Hematopoietic multipotent progenitor cell treated with erythropoietin and hydrocortisone succinate and interleukin-3 and kit ligand, for 8 days (in vitro differentiated cells): ENCODE measurements at places on chromosomes 12 and 14.

GRCh38 chr12:828726-829395, 76.5 kb downstream of the WNK1 start:
- no peak for DNase-seq

DNA sequence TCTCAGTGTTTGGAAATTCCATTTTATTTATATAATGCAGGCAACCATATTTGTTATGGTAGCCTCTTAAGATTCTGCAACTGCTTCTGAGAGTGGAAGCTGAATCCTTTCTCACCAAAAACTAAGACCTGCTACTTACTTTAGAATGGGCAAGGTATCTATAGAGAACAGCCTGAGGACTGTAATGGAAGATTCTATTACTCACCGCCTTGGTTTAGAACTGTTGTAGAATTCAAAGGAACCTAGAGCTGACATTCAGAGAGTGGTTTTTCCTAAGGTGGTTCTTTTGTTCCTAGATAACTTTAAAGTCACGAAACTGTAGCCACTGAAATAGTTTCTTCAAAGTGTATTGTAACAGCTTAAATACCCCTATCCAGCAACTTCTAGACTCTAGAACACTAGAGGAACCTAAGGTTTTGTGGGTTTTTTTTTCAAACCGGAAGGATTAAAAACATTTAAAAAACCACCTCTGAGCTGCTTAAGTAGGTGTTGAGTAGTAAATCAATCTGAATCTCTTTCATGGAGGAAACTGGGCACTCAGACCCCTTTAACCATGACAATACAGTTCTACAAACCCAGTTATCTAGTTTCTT, 4.2 kb downstream of the TDP1 start:
- DNase-seq: no peak

DNA sequence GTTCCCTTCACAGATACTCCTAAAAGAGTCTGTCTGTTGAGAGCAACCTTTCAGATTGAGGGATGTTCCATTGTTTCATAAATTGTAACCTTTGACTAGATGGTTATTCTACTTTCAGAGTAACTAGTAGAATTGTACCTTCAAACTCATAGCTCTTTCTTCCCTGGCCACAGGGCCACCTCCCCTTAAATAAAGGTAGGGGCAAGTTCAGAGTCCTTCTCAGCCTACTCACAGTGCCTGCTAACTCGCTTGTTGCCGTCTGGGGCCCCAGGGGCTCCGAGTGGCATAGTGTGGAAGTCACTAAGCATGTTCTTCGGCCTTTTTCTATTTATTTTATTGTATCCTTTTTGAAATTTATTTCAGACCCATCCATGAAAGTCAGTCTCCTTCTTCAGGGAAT, 250.4 kb downstream of the ALX1 start:
- no peak for DNase-seq

- no peak for DNase-seq
These were observed 52.8 kb downstream of the PTHLH start for GRCh38 chr12:27919671-27920235.

DNA sequence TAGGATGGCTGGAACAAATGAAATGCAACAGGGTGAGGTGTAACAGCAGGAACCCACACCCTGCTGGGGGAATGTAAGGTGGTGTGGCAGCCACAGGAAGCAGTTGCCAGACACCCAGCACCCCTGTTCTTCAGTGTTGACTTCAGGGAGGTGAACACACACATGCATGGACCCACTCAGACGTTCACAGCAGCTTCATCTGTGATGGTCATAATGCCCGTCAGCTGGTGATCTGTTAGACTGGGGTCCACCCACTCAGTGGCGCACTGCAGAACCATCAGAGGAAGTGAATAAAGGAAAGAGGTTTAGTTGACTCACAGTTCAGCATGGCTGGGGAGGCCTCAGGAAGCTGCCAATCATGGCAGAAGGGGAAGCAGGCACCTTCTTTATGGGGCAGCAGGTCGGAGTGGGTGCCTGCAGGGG, 22.7 kb upstream of the TEX22 start:
- DNase-seq: peak; percentile 11

DNA sequence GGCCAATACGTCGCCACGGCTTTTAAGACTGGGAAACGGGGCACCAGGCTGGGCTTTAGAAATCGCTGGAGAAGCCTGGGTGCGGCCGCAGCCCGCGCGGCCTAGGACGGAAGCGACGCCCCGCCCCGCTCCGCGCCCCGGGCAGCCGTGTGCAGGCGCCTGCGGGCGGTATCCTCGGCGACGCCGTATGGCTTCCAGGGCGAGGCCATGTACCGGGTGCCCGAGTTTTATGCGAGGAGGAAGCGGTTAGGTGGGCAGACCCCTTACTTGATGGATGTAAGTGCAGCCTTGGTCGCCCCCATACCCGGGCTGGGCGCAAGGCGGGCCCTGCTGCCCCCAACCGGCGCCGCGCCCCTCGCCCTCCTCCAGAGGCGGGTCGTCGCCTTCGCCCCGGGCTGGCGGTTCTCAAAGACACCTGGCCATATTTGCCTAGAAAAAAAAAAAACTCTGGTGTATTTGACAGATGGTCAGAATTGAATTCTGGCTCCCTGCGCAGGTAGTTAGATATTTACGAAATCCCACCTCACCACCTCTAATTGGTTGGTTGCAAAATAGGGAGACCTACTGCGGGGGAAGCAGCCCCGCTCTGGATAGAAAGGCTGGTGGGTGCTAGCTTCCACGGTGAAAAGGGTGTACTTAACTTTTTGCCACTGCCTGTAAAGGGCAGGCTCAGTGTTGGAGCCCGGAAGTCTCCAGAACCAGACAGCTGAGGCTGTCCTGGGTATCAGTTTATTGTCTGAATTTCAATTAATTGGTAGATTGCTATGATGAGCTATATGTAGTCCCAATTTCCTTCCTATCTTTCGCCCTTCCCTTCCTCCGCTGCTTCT, at the start of gene PPP1R36:
TSS of gene PPP1R36 (plus strand) at position 171 of the 830 bp plus-strand sequence. CDS start at position 208, 37 bp downstream.
- peak; percentile 48 for DNase-seq

DNA sequence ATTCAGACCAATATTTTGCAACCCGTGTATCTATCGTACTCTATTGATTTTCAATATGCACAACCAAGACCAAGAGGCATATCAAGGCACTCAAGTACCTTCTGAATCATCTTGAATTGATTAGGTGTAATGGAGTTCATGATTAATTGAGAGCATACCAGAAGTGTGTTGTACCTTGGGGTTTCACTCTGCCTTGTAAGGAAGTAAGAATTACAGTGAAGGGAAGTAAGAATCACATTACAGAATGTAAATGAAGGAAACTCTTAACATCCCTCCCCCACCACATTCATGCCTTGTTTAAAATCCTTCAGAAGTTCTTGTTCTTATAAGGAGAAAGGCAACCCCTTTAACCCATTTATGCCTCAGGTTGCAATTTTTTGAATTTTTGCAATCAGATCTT, 5.4 kb upstream of the MGAT4C start:
- no peak for DNase-seq

DNA sequence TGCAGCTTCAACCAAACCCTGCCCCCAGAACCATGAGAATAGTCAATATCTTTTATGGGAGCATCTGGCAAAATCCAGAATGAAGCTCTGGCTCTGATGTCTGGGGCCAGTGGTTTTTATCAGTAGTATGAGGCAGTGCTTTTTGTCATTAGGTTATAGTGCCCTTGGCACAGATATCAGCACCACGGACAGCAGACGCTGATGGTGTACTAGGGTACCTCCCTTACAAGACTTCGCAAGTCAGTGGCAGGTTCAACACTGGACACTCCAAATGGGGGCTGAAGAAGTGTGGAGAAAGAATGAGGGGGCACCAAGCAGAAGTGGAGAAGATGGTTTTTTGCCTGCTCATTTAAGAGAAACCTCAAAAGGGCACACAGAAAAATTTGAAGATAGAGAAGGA, 68.2 kb upstream of the E2F7 start:
- peak; percentile 49 for DNase-seq

DNA sequence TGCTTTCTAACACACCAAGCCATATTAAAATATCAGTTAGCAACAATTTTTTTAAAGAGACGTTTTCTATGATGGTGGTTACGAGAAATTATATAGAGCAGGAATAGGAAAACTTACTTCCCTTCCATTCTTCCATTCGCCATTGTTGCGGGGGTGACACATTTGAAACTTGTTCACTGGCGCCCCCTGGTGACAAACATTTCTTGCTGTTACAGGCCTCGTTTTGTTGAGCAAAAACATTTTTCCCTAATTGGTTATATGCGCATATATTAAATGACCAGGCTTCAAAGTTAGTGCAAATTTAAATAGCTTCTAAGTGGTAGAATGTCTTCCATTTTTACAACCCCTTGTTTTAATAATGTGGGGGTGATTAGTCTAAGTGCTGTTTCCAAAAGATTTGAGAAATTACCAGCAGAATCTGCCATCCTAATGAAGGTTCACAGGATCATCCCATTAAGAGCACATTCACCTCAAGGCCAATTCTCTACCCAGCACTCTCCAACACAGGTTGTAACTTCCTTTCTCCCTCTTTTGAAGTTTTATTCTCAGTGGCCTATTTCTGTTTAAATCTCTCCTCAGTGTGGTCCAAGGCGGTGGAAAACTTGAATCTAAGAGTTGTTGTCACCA, 1124.7 kb downstream of the FLRT2 start:
- DNase-seq: peak; percentile 71

DNA sequence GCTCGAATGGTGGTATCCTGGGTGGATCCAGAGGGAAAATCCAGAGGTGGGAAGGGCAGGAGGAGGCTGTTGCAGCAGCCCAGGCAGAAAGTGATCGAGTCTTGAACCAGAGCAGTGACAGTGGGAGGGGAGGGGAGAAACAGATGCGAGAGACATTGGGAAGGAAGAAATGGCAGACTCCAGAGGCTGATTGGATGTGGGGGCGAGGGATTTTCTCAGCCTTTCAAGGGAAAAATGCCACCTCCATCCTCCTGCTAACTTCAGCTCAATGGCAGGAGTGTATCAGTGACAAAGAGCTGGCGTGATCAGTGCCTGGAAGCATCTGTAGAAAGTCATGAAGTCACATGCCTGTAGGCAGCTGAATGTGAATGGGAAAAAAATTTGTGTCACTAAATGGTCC, 38.6 kb upstream of the NRXN3 start:
- DNase-seq: no peak

- DNase-seq: no peak
These were observed 404.3 kb downstream of the NPAS3 start for GRCh38 chr14:33343016-33343415.

- DNase-seq: no peak
These were observed 155.3 kb downstream of the PDE3A start for GRCh38 chr12:20523658-20524057.

- no peak for DNase-seq
These were observed 35.9 kb downstream of the CD9 start for GRCh38 chr12:6235906-6236640.

DNA sequence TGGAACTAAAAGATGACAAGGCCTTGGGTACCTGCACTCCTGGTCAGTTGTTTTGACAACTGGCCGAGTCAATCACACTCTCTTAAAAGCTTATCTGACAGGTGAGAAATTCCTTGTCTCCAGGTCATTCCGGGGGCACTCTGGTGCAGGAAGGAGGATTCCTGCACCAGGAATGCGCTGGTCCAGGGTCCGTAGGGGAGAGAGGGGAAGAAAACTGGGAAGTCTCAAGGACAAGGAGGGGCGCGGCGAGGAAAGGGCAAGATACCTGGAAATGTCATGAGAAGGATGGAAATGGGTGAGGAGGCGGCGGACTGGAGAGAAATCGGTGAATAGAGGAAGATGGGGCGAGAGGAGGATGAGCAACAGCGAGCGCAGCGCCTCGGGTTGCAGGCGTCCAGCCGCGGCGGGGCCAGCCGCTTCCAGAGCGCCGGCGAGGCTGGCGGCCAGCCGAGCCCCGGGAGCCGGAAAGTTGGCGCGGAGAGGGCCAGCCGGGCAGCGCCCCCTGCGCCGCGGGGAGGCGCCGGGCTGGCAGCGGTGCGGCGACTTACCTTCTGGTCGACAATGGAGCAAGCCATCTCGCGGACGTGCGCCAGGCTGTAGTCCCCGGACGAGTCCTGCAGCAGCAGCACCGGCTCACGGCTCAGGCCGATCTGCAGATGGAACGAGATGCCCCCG, 809 bp downstream of the PRKD1 start:
- DNase-seq: no peak

DNA sequence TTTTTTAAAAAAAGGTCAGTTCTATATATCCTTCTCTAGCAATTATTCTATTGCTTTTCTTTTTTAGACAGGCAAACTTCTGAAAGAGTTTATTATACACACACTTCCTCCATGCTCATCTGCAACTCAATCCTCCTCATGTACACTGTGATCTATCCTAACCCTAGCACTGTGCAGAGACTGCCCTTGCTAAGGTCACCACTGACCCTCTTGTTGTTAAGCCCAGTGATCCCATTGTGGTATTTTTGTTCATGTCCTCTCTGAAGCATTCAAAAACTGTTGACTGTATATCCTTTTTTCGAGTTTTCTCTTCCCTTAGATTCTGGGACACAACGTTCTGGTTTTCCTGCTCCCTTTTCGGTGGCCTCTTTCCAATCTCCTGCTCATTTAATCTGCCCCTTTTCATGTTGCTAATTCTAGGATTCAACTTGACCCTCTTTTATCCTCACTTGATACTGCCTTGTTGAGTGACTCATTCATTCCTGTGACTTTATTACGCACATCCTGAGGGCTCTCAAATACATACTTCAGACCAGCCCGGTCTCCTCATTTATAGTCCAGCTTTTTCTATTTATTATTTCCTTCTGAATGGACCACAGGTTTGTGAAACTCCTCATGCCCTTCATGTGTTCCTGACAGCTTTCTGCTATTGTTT, 53.9 kb upstream of the PTPRB start:
- DNase-seq: no peak

DNA sequence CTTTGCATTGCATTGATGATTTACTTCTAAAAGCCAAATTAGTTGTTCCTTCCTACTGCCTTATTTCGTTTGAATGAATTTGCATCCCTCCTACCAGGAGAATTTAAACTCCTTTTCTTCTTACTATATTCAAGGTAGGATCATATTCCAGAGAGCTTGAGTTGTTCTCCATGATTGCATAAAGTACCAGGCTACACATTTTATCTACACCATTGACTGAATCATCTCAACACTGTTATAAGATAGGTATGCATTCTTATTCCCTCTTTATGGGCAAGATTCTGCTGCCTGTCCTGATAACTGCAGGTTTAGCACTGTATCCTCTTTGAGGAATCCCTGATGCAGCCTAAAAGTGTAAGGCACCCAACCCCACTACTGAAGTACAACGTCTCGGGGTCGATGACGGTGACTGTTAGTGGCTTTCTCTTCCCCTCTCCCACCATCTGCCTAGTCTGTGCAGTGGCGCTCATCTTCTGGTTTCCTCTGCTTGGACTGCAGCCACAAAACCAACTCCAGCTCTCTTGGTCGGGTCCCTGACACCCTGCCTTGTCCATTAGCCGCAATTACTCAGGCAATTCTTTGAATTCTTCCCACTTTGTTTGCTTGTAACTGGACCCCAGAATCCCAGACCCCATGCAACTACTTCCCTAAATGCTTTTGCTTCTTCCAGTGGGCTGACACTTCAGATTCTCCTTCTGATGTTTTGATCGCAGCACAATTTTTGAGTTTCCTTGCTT, 44.4 kb upstream of the STXBP6 start:
- DNase-seq: no peak

- no peak for DNase-seq
These were observed 750 bp upstream of the DBX2 start for GRCh38 chr12:45051572-45052125.
